H54 (cell line): ENCODE measurements at places on chromosomes 5 and 9.

GRCh38 chr9:9912459-9912858, 700.3 kb downstream of the PTPRD start:
- DNase-seq: no peak

DNA sequence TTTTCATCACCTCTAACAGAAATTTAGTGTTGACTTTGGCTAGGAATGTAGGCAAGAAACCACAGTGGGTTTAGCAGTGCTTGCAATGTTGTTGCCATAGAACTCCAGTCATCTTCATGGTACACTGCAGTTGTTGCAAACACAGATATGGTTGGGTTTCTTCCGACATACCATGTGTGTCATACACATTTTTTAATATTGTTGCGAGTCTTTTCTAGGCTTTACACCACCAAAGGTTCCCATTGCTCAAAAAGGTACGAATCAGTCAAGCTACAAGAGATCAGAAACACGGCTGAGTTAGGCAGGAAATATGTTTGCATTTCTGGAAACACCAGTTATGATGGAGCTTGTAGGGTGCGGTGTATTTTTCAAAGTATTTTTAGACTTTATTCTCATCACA, 172.4 kb downstream of the SYK start:
- DNase-seq: no peak

DNA sequence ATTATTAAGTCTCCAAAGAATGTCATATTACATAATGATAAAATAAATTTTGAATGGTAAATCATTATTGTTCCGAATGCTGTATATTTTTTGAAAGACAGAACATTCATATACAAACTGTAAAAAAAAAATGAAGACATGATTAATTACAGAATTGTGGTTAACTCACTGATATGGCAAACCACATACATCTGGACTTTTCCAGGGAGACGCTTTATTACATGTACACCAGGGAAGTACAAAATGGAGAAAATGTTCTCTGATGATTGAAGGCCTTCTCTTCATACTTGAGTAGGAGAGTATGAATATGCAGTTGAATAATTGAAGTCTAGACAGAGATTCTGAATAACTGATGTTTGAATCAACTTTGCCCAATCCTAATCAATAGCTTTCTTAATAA, 1886.9 kb downstream of the EFNA5 start:
- no peak for DNase-seq

GRCh38 chr9:120714846-120715388, 647 bp upstream of the MEGF9 start:
- DNase-seq: no peak

- DNase-seq: peak; percentile 77
Measured at GRCh38 chr9:109469646-109470358, 28.3 kb downstream of the PTPN3 start.

GRCh38 chr5:2383698-2384065, 367.8 kb downstream of the IRX2 start:
- DNase-seq: no peak

- no peak for DNase-seq
Measured at GRCh38 chr9:76159293-76159926, 234.8 kb downstream of the RFK start.

- no peak for DNase-seq
Measured at GRCh38 chr9:112396416-112396815, 16.5 kb downstream of the HSDL2 start.

DNA sequence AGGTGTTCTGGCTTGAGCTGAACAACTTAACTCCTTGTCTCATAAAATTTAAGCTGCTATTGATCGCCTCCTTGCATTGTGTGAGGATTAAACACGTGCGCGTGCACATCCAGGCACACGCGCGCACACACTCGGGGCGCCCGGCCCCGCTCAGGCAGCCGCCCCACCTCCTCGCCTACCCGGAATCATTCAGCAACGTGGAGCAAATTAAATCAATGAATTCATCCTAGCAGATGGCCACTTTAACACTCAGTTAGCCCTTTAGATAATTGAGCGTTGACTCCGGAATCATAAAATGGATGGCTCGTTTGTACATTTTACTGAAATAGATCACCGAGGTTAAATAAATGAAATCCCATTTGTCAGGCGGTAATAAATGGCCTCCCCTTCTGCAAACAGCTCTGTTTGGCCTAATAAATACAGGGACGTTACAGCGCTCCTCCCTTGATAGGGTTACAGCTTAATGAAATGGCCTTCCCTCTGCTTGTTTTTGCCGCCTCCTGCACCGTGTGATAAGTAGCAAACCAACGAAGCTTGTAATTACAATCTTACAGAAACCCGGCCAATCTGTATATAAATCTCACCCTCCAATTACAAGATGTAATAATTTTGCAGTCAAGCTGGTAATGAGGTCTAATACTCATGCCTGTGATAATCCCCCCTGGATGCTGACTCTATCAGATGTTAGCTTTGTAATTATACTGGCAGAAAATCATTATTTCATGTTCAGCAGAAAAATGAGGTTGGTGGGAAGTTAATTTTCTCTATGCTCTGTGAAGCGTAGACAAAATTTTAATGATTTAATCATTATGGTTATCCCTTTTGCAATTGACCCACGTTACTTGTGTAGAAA, 229.7 kb upstream of the IRX4 start:
- no peak for DNase-seq

- no peak for DNase-seq
Measured at GRCh38 chr5:154829589-154830218, 20.7 kb downstream of the FAXDC2 start.

DNA sequence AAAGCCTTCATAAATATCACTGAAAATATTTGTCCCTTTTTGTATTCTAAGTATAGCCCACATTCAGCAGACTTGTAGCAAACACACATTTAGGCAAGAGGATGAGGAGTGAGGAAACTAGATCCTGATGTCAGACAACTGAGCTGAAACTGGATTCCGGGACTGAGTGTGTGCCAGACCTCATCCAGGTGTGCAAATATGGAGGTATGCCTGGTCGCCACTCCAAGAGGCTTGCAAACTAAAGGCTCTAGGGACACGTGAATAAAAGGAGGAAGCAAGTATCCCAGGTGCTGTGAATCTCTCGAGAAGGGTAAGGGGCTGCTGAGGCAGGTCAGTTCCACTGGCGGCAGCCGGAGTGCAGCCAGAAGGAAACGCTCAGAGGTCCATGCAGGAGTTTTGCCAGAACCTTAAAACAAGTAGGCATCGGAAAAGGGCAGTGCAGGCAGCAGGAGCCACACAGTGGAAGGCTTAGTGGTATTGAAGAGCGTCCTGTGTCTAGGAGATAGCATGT, 77.4 kb upstream of the ALDH1B1 start:
- DNase-seq: no peak

DNA sequence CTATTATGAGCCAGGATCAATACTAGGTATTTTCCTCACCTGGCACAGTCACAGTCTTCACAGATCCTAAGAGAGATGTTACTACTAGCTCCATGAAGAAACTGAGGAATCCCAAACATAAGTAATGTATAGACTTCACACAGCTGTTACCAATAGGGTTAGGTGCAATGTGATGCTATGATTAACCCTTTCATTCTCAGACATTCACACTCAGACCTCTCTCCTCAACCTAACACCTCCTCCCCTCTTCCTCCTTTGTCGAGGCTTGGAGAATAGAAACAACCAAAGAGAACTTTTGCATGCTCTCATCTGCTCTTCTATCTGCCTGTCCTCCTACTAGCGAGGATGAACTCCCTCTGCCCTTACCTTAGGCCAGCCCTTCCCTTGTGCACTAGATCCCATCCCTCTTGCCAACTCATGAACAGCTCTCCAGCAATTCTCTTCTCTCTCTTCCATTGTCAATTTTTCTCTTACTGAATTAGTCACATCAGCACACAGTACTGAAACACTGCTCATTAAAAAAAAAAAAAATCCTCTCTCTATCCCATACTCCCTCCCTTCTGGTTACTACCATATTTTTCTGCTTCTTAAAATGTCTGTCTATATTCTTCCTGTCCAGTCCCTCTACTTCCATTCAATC, 47.7 kb downstream of the MAPKAP1 start:
- DNase-seq: no peak

DNA sequence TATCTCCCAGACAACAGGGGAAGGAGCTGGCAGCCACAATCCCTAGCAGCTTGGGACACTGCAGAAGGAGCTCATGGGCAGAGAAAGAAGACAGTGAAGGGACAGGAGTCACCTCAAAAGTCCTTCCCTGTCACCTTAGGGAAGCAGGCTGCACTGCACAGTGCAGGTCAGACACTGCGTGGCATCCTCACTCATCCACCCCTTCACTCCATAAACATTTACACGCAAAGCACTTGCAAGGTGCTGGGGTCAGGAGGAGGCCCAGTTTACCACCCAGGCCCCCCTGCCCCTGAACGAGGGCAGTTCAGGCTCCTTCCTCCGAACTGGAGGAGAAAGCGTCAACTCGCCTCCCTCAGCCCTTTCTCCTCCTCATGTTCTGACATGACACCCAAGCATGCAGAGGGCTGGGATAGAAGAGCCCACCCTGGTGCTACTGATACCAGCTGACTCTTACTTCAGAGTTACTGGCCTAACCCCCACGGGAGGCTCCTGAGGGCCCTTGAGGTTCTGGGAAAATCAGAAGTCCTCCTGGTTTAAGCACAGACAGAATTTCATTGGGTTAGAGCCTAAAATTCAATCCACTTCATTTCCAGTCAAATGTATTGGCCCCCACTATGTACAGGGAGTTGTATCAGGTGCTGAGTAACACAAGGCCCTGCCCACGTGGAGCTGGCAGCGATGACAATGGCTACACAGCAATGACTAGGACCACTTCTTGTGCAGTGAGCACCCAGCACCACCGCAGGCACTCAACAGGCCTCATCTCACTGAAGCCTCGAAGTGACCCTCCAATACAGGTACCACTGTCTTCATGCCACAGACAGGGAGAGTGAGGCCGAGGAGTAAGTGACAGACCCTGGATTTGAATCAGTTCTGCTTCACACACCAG, 70.4 kb downstream of the RAPGEF1 start:
- no peak for DNase-seq

GRCh38 chr5:131316026-131316425, 52.2 kb downstream of the CDC42SE2 start:
- no peak for DNase-seq

DNA sequence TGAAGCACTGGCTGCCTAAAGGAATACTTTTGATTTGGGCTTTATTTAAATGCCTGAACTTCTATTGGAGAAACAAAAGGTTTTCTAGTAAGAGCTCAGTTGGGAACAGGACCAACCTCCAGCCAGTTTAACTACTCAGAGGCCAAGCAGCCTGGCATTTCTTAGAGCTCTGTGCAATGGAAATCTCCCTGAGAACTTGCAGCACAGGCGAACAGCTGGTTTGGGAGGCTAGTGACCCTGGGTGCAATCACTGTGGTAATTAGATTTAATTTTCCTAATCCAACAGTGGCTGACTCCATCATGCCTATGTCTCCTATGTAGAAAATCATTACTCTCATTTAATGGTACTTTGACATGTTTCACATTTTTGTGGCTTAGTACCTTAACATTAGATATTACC, 1.0 kb upstream of the CDH6 start:
- no peak for DNase-seq

- DNase-seq: no peak
Measured at GRCh38 chr9:116372786-116373185, 219.2 kb downstream of the PAPPA start.

DNA sequence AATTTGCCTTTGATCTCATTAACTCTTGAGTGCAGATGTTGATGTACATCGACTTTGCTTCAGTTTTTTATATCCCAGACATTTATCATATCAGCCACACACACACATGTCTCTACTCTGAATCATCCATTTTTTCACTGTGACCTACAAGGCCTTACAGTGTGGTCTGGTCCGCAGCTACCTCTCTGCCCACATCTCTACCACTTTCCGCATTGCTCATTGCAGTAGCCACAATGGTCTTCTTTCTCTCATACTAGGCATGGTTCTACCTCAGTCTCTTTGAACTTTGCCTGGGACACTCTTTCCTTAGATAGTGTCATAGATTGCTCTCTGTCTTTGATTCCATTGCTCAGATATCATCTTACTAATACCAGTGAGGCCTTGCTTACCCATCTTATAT, 87.9 kb upstream of the FSD1L start:
- DNase-seq: no peak

GRCh38 chr5:10331341-10331796, 22.1 kb upstream of the MARCHF6 start:
- no peak for DNase-seq

GRCh38 chr9:79868567-79869189, 296.9 kb downstream of the TLE4 start:
- DNase-seq: no peak

DNA sequence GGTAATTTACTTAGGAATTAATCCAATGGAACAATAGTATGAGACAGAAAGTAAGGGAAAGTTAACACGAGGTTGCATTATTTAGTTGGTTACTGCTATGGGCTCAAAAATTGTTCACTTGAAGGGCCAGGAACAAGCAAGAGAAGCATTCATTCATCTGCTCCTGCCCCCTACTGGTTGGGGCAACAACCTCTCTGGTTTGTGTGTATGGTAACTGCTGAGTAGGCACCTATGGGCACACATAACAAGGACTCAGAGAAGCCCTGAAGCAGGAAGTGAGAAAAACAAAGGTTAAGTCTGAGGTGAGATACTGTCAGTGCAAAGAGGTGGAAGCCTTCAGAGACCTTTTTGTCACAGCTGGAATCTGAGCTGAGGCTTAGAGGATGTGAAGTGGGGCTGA, 34.4 kb upstream of the RANBP6 start:
- no peak for DNase-seq

- no peak for DNase-seq
Measured at GRCh38 chr5:130035388-130035787, 131.1 kb downstream of the CHSY3 start.

GRCh38 chr5:142334538-142334937, 9.7 kb upstream of the SPRY4 start:
- DNase-seq: no peak

DNA sequence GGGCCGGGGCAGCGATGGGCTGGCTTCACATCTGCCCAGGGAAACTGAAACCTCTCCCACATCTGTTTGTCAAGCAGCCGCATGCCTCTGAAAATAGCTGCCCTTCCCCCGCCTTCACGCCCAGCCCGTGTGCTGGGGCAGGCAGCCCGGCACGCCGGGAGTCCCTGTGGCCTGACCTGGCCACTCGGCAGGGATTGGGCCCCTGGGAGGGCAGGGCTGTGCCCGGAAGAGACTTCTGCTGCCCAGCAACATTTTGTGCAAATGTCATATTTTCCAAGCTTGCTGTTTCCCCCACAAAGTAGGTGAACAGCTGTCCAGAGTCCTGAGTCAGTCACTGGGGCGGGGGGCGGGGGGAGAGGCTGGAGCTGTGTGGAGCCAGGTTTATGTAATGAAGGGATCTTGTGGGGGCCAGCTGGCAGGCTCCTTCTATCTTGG, 8.2 kb downstream of the COL27A1 start:
- DNase-seq: no peak

GRCh38 chr5:10671041-10672008, 89.7 kb downstream of the DAP start:
- DNase-seq: no peak

DNA sequence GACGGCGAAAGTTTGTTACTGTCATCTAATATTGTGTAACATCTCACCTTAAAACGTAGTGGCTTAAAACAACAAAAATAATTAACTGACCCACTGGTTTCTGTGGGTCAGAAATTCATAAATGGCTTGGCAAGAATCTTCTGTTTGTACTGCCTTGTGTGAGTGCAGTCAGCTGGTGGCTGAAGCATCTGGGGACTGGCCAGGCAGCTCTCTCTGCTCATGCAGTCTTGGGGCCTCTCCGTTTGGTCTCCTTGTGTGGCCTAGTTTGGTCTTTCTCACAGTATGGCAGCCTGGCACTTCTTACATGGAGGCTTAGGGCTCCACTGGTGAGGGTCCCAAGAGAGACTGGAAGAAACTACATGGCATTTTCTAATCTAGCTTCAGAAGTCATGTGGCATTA, 49.0 kb upstream of the CTXN3 start:
- no peak for DNase-seq
